ENCODE measurements at places on chromosomes 5 and 9.

GRCh38 chr5:156314416-156314815, 12.5 kb upstream of the SGCD start:
- no peak for DNase-seq

DNA sequence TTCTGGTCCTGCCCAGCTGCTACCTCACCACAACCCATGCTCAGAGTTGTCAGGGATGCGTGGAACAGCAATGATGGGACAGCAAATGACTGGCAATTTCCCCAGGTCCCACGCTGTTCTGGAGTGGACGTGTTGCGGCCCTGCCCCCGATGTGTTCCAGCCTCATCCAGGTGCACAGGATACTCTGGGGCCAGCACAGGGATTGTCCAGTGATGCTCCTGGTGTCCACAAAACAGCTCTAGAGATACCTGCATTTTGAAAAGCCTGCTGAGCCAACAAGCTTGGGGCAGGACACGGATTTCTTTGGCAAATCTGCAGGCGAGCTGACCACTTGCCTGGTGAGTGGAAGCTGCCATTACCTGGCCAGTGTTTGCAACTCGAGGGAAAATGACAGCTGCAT, 88.7 kb downstream of the ANKRD33B start:
- no peak for DNase-seq

- DNase-seq = peak; percentile 37
Observed at GRCh38 chr5:108634617-108635288, 112.9 kb upstream of the FER start.

- no peak for DNase-seq
Observed at GRCh38 chr5:1040571-1040970, 32.0 kb downstream of the NKD2 start.

- no peak for DNase-seq
Observed at GRCh38 chr5:131776450-131776849, 20.4 kb downstream of the FNIP1 start.

- DNase-seq = no peak
Observed at GRCh38 chr9:93587651-93588347, 11.4 kb downstream of the PHF2 start.

GRCh38 chr9:34522971-34523797, at the start of gene ENHO:
ENHO (minus strand) TSS chr9:34522990; CDS start chr9:34521695, 1,295 bp downstream.
- DNase-seq = peak; percentile 96

- DNase-seq = no peak
Observed at GRCh38 chr5:73274121-73274520, 101.1 kb downstream of the TMEM174 start.

DNA sequence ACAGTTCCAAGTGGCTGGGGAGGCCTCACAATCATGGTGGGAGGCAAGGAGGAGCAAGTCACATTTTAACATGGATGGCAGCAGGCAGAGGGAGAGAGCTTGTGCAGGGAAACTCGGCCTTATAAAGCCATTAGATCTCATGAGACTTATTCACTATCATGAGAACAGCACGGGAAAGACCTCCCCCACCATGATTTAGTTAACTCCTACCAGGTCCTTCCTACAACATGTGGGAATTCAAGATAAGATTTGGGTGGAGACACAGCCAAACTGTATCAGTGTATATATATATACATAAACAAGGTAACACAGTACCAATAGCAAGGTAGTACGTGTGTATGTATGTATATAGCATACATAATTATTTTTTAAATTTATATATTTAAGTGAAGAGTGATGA, 50.9 kb downstream of the NFX1 start:
- no peak for DNase-seq

- no peak for DNase-seq
Observed at GRCh38 chr5:120552638-120553037, 88.5 kb downstream of the PRR16 start.

DNA sequence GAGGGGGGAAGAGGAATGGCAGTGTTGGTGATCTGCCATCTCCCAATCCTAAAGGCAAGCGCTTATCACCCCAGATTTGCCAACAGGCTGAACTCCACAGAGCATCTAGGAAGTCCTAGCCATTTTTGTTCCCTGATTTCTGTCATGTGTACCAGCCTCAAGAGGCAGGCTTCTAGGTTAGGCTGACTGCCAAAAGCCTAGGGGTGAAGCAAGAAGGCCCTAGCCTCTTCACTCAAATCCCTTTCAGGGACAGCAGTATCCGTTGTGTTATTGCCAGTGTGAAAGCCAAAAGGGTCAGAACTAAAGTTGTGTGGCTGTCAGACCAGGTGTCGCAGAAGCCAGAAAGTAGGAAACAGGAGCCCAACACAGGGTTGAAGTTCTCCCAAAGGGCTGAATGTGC, 14.7 kb downstream of the IGIP start:
- DNase-seq = no peak

GRCh38 chr5:148740966-148741742, 85.3 kb upstream of the ADRB2 start:
- DNase-seq = peak; percentile 34

GRCh38 chr9:106920701-106921283, 57.8 kb downstream of the ZNF462 start:
- DNase-seq = no peak

- DNase-seq = no peak
Observed at GRCh38 chr5:43208658-43209057, 16.6 kb downstream of the NIM1K start.

- no peak for DNase-seq
Observed at GRCh38 chr9:74361508-74361907, 135.6 kb upstream of the RORB start.

DNA sequence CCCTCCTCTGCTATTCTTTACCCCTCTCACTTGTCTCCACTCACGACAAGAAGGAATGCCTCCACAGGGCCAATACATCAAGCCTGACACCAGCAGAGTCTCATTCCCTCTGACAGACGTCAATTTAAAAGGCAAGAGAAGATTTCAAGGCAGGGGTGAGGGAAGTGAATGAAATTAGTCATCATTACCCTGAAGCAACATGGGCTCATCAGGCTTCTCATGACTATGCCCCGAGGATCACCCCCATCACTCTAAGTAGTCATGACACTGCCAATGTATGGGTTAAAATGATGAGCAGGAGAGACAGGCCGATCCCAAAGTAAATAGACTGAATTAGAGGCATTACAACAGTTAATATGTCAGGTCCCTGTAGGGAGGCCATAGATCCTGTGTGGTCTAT, 504.4 kb downstream of the TLE4 start:
- no peak for DNase-seq

- DNase-seq = no peak
Observed at GRCh38 chr5:1052076-1052475, 43.5 kb downstream of the NKD2 start.

DNA sequence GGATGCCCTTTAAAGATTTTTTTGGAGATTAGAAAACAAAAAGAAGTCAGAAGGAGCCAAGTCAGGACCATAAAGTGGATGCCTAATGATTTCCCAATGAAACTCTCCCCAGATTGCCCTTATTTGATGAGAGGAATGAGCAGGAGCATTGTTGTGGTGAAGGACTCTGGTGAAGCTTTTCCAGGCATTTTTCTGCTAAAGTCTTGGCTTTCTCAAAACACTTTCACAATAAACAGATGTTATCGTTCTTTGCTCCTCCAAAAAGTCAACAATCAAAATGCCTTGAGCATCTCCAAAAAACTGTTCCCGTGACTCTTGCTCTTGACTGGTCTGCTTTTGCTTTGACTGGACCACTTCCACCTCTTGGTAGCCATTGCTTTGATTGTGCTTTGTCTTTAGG, 121.8 kb downstream of the CAAP1 start:
- DNase-seq = no peak

Measured in GM13976 (cell line).